ENCODE measurements at places on chromosomes 4 and X.
A peak's percentile ranks its signal among the peaks of the same experiment; 100 is the strongest.

- no peak for DNase-seq
Observed at GRCh38 chr4:58247792-58248191, 1137.6 kb upstream of the IGFBP7 start.

- DNase-seq = peak; percentile 66
Observed at GRCh38 chr4:186067757-186068385, 1.1 kb upstream of the TLR3 start.

DNA sequence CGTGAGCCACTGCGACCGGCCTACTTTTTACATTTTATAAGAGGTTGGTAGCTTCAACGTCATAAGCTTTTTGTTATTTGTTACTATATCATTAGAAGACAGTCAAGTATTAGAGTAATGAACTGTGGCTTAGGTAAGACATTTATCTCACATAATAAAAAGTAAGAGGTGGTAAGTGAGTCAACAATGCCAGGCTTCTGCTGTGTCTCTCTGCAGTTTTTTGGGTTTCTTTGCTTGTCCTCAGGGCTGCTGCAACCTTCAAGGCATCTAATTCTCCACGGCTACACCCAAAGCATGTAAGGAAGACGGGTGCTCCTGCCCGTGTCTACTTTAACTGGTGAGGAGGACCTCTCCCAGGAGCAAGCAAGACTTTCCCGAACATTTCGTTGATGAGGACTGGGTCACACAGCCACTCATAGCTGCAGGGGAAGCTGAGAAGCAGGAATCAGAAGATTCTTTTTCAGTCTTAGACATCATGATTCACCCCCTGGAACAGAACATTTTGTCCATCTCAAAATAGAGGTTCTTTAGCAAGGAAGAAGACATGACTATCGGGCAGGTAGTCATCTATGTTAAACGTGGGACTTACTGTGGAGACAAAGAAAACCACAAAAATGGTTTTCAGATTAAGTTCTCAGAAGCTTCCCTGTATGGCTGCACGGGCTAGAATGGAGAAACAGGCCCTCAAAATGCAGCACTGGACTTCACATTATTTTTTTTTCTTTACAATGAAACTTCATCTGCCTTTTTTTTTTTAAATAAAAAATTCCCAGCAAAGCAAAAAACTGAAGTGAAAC is 13.0 kb upstream of the RHOH start:
- DNase-seq = no peak

- DNase-seq = no peak
Observed at GRCh38 chr4:185773419-185773818, 38.6 kb downstream of the SORBS2 start.

- no peak for DNase-seq
Observed at GRCh38 chrX:136055651-136056221, 70.5 kb downstream of the SLC9A6 start.

GRCh38 chr4:102585329-102585728 is 84.2 kb downstream of the NFKB1 start:
- DNase-seq = no peak

- peak; percentile 4 for DNase-seq
Observed at GRCh38 chrX:56503941-56504673, 59.3 kb upstream of the UBQLN2 start.

DNA sequence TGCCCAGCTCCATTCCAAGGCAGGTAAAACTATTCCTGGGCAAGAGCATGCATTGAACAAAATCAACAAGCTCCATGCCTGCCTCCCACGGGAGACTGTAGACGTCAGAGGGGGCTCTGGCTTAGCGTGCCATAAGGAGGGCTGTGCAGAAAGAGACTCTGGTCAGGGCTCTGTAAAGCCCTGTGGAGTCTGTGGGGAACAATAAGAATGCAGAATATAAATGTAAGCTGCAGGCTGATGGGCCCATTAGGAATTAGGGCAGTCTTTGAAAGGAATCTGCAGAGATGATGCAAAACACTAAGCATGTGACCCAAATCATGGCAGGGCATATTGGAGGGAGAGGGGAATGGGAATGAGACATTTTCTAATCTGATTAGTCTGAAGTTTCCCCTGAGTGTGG is 170.3 kb downstream of the EFHC2 start:
- DNase-seq = no peak

DNA sequence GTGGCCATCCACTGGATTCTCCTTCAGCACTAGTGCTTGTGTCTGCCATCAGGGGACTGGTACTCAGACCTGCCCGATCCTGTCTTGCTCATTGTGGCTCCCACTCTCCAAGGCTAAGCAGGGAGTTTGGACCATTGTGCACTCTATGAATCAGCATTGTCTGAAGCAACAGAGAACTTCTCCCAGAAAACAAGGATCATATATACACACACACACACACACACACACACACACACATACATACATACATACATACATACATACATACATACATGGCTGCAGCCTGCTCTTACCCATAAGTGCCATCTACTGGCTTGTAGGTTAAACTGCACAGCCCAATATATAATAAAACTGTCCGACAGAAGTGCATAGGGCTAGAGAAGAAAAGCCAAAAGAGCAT is 345.3 kb upstream of the LCORL start:
- DNase-seq = peak; percentile 9

Data from H4 (cell line).